Tracheal epithelial cell (primary cell): ENCODE measurements at places on chromosomes 7 and 10. TPM values are rescaled to one million over a fixed set of nuclear protein-coding genes. Genes with fewer than 3 reads are reported as not detected.

PTF1A gene
- not detected in 2 replicates for total RNA-seq

SHTN1 gene
- total RNA-seq, result 2.3 and 4.3 TPM in 2 replicates

SPDYE9 gene
- total RNA-seq, result not detected in 2 replicates

MMP21 gene
- total RNA-seq, result not detected in 2 replicates

DEPP1 gene
- total RNA-seq, result 2.1 and 22.2 TPM in 2 replicates
